ENCODE measurements at places on chromosomes 2 and 18.

DNA sequence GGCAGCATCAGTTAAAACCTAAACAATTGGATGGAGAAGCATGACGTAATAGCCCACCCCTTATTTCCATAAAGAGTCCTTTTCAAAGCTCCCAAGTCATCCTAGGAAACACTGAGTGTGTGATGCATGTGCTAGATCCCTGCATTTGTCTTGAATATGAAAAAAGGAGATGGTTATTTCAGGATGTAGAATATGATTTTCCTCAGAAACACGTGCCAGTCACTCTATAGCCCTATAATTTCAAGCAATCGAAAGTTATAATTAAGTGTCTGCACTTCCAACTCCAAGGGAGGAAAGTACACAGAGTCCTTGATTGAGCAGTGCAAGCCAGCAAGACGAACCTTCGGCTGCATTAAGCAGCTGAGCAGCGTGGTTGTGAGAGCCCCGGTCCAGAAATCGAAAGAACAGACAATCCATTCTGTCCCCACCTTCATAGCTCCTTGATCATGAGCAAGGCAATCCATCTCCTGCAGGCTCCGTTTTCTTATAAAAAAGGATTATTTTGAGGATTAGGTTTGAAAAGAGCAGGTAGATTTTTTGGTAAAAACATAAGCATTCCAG is 287.7 kb downstream of the FBXO15 start:
- no peak for DNase-seq

- DNase-seq = no peak
Measured at GRCh38 chr2:173432049-173432754, 77.5 kb downstream of the CDCA7 start.

GRCh38 chr2:191615596-191615995 is 62.3 kb upstream of the NABP1 start:
- DNase-seq = no peak

DNA sequence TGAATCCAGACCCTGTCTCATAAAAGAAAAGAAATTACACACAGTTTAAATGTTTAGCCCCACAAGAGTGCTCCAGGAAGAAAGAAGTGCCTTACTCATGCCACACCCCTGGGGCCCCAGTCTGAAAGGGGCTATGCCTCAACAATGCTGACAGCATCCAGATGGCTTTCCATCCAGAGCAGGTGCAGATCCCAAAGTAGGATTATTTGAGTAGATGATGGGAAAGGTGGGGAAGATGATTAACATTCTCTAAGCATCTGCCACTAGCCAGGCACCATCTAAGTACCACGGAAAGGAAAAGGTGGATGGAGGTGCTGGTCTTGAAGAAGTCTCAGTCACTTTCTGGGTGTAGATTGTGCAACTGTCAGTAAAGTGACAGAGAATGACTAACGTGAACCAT is 16.3 kb downstream of the DPYSL5 start:
- no peak for DNase-seq

- no peak for DNase-seq
Measured at GRCh38 chr2:177964892-177965291, 107.7 kb downstream of the PDE11A start.

DNA sequence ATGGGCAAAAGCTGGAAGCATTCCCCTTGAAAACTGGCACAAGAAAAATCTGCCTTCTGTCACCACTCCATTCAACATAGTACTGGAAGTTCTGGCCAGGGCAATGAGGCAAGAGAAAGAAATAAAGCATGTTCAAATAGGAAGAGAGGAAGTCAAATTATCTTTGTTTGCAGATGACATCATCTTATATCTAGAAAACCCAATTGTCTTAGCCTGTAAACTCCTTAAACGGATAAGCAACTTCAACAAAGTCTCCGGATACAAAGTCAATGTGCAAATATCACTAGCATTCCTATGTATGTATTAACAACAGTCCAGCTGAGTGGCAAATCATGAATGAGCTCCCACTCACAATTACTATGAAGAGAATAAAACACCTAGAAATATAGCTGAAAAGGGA is 1579.3 kb downstream of the SUCLG1 start:
- DNase-seq = no peak

DNA sequence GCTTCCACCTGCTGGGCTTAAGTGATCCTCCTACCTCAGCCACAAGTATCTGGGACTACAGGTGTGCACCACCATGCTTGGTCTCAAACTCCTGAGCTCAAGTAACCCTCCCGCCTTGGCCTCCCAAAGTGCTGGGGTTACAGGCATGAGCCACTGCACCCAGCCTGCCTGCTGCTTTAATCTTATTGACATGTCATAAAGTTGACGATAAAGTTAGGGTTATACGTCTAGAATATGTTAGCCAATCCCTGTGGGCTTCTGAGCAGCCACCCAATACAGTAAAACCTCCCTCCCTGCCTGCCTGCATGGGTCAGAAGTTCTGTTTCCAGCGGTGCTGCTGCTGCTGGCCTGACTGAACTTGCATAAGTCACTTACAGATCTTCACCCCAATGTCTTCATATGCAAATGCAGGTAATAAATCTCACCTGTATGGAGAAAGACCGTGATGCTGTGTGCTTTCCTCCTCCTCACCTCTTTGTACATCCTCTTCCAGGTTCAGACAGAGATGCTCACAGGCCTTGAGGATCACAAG is 30.1 kb downstream of the TGIF1 start:
- DNase-seq = no peak

GRCh38 chr2:28447943-28448792 is 47.7 kb upstream of the PLB1 start:
- DNase-seq = no peak

GRCh38 chr2:283996-284794 is 3.7 kb downstream of the ALKAL2 start:
- DNase-seq = no peak

GRCh38 chr2:127508023-127508630 is 18.2 kb downstream of the IWS1 start:
- DNase-seq = no peak

DNA sequence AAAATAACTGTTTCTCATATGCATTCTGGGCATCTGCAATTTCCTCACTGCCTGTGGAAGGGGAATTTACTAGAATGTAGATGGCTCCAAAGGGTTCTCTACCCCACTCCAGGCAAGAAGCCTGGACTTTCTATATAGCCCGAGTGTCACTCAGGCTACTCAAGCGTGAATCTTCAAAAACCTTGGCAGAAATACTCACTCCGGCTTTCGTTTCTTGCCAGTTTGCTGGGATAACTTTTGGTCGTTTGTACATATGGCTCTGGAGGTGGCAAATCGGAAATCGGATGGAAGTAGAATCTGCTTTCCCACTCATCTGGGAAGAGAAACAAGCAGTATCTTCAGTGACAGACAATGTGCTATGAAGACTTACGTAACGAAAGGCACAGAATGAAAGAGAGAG is 30.7 kb downstream of the WIPF1 start:
- DNase-seq = no peak

- DNase-seq = no peak
Measured at GRCh38 chr18:27473318-27473717, 288.2 kb upstream of the CHST9 start.

DNA sequence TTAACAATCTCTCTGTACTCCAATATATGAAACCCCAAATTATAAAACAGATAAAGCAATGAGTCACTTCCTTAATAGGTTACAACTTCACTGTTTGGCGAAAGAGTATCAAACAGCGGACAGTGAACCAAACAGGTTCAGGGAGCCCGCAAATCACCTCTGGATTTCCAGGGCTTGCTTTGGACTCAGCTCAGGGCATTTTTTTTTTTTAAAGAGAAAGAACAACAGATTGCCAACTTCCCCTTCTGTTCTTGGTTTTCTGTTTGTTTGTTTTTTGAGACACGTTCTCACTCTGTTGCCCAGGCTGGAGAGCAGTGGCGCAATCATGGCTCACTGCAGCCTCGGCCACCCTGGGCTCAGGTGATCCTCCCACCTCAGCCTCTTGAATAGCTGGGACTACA is 52.7 kb downstream of the ABCB11 start:
- DNase-seq = no peak

DNA sequence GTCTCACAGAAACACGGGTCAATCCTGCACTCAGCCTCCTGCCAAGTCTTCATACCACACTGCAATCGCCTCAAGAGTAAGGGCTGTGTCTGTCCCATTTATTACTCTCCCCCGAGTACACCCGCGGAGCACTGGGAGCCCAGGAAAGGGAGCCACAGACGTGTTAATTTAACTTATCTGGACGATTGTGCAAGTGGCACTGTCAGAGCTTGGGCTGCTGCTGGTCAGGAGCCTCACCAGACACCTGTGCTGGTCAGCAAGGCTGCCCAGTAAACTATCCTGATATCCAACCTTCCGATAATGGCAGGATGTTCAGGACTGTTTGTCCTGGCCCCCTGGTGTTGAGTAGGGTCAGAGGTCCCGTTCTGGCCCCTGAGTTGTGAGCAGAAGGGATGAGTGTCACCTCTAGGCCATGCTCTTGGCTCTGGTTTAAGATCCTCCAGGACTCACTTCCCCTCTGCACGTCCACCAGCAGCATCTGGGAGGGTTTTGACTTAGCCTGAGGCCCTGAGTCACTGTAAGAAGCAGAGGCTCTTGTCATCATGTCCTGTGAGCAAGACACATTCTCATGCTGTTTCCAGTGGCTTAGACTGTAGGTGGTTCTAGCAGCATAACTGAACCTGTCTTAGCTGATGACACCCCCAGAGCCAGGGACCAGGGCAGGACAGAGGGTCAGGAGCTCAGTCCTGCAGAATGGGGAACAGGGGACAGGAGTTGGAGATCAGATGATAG is 82.5 kb upstream of the ARL4C start:
- DNase-seq = no peak

DNA sequence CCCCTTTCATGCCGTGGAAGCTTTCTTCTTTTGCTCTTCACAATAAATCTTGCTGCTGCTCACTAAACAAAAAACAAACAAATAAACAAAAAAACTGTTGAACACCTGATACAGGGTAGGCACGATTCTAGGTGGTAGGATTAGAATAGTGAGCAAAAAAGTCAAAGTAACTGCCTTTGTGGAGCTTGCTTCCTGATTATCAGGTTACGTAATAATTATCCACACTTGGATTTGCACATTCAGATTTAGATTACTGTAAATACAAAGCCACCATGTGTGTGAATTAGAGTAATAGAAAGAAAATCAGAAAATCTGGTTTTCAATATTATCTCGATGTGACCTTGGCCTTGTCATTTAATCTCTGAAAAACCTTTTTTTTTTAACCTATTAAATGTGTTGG is 307.1 kb downstream of the NRXN1 start:
- DNase-seq = no peak

DNA sequence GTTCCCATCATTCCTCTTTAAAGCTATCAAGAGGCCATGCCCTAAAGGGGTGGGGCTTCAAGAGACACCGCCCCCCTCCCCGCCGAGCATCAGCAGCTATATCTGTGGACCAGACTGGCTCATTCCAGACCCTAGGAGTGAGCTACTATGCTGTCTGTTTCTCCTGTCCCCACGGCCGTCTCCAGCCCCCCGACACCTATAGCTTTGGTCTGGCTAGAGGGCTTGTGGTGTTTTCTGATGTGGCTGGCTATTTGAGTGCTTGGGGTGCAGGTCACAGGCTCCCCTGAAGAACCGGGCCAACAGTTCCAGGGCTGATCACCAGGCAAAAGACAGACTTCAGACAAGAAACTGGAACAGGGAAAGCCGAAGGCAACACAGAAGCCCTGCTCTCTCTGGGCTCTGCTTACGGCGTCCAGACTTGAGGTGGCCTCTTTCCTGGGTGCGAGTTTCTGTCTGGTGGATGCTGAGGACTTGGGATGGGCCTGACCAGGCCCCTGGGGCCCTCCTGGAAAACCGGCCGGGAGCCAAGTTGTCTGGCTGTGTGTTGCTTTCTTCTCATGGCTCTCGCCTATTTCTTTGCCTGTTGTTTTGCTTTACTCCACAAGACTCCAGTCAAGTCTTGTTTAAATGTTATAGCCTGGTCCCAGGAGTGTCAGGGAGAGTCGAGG is 83.6 kb downstream of the KLHL29 start:
- no peak for DNase-seq

GRCh38 chr18:29218091-29218490 is 1041.2 kb upstream of the CDH2 start:
- no peak for DNase-seq

DNA sequence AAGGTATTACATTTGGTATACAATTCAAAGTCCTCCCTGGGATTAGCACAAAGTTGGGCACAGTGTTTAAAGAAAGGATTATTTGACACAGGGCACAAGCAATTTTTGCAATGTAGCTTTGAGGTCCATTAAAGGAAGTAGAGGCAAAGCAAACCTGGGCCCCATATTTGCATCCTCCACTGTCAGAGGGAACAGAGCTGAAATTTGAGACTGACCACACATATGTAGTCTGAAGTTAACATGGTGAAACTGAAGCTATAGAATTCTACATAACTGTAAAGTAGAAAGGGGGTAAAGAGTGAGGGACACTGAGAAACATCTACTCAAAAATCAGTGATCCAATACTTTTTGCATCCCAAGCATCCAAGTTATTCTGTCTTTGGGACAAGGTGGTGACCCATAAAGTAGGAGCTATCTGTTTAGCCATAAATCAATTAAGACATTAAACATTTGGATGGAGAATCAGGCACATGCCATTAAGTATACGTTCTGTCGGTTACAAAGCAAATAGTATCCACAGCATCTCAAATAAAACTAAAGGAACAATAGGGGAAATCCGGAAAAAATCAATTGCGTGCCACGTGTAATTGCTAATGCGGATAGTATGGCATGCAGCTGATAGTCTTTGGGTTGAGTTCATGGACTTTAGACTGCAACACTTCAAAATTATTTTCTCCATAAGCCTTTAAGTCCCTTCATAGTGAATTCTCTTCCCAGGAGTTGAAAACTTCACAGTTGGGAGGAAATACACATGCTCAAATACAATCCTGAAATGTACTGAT is 72.6 kb downstream of the PLEKHM3 start:
- DNase-seq = no peak

DNA sequence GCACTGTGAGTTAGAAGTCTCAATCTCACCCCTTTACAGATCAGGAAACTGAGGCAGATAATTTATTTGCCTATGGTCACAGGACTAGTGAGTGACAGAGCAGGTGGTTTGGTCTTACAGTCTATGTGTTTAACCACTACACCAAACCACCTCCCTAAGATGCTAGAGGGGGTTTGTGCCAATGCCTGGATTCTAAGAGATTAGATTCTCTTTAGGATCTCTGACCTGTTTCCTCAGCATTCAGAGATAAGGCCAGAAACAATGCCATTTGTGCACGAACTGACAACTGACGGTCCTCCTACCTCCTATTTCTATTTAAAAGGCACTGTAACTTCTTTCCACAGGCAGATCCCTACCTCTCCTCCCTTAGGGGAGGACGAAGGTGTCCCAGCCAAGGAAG is 2.3 kb upstream of the SLC20A1 start:
- no peak for DNase-seq
